ENCODE measurements at places on chromosomes 7 and 10.
A peak's percentile ranks its signal among the peaks of the same experiment; 100 is the strongest.

DNA sequence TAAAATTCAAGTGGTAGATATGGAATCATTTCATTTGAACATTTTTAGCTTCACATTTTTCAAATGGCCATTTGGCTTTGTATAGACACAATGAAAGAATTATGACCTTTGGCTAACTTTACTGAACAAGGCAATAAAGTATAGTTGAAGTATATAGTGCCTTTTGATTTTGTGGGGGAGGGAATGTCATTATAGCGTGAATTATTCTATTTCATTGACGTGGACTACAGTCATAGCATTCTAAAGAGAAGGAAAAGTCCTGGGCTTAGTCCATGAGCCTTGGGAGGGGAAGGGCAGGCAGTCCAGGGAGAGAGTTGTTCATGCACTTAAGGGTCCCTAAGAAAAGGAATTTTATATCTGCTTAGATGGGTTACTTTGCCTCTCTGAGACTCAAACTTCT is 181.4 kb upstream of the GPR26 start:
- DNase-seq, result no peak

GRCh38 chr7:43636093-43636492 is 53.2 kb downstream of the STK17A start:
- DNase-seq, result peak; percentile 89

DNA sequence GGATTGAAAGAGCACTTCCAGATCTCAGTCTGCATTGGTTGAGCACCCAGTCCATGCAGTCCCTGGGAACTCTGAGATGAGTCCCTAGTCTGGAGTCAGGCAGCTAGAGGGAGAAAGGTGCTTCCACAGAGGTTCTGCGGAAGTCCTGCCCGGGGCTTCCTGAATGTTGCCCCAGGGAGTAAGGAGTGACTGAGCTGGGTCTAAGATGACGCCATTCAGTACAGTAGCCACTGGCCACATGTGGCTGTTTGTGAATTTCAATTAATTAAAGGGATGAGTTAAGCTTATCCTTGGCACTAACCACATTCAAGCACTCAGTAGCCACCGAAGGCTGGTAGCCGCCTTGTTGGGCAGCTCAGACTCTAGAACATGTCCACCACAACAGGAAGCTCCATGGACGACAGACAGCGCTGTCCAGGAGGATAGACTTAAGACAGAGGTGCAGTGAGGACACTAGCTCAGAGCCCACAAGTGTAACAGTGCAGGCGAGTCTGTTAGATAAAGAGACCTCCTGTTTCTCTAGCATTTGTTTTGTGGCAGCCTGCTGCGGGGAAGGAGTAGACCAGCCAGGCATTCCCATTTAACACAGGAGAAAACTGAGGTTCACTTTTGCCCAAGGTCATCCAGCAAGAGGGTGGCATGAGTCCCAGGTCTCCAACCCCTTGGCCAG is 101.6 kb upstream of the PPIF start:
- DNase-seq, result no peak

GRCh38 chr7:157490465-157490912 is 153.7 kb downstream of the DNAJB6 start:
- DNase-seq, result peak; percentile 89

DNA sequence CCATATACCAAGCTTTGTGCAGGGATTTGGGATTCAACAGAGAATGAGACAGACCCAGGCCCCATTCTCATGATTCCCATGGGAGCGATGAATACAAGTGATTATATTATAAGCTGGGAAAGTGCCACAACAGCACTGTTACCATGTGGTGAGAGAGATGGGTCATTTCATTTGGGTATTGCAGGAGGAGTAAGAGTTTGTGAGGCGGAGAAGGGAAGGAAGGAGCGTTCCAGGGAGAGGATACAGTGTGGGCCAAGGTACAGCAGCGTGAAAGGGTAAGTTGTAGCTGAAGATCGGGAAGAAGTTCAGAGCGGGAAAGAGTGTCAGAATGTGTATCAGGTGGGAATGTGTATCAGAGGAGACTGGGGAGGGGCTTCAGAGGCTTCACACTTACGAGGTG is 38.5 kb downstream of the GOLGA7B start:
- no peak for DNase-seq

GRCh38 chr7:134016942-134017303 is 110.2 kb upstream of the LRGUK start:
- no peak for DNase-seq

- DNase-seq, result no peak
Measured at GRCh38 chr7:137342265-137342664, 1.3 kb downstream of the PTN start.

GRCh38 chr10:44922021-44922420 is 10.9 kb downstream of the TMEM72 start:
- no peak for DNase-seq

GRCh38 chr10:89391907-89392756 is at the start of gene IFIT1:
TSS of gene IFIT1 (plus strand) at chr10:89392623. CDS start at chr10:89392713, 90 bp downstream.
- peak; percentile 95 for DNase-seq

DNA sequence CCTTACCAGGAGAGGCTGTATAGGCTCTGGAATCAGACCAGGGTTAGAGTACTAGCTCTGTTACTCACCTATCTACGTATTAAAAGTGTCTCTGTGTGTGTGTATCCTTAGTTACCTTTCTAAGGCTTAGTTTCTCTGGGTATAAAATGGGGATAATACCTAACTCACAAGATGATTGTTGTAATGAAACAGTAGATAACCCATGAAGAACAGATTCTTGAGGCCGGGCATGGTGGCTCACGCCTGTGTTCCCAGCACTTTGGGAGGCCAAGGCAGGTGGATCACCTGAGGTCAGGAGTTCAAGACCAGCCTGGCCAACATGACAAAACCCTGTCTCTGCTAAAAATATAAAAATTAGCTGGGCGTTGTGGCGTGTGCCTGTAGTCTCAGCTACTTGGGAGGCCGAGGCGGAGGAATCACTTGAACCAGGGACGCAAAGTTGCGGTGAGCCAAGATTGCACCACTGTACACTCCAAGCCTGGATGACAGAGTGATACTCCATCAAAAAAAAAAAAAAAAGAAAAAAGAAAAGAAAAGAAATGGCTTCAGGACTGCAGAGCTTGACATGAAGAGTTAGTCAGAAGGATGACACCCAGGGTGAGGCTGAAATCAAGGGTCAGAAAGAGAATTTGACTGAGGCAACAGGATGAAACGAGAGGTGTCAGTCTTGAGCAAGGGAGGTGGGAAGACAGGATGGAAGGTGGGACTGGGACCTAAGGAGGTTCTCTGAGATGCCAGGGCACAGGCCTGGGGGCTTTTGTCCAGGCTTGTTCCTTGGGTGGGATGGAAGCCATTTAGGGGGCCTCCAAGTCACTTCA is 33.4 kb downstream of the PRKAR2B start:
- DNase-seq, result no peak

DNA sequence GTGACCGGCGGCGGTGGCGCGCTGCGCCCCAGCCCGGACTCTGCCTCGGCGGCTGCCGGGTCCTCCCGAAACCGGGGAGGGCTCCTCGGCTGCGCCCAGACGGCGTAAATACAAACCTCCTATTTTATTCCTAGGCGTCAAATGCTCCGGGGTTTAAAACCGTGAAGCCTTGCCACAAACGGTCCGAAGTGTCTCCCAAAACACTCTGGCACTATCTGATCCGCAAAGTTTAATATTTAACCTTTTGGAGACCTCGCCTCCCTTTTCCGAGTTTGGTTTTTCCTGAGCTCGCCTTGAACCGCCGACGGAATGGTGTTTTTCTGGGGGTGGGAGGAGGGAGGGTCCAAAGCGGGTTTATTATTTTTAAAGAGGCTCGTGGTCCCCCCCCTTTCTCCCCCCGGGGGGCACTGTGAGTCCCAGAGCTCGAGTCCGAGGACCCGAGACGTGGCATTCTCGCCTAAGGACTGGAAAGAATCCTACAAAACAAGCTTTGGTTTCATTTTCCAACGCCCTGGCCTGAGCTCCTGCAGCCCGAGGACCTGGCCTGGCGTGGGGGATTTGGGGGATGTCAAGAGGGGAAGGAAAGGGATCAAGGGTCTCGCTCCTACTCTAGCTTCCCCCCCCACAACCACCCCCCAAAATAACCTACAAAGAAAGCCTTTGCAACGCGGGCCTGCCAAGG is 1.8 kb downstream of the TNRC18 start:
- DNase-seq, result peak; percentile 63

DNA sequence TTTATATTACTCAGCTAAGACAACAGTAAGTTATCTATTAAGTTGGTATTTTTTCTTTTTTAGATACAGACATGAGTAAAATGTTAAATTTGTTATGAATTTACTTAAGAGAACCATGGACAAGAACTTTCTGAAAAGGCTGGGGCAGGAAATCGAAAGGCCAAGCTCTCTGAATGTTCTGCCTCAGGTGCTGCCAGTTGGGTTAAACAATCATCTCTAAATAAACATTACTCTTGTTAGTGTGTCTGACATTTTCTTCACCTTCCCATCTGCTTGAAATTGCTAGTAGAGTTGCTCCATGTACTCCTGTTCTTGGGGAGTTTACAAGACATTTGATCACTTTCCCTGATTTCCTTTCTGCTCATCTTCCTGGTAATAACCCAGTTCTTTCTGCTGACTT is 87.5 kb downstream of the ANKRD7 start:
- DNase-seq, result peak; percentile 1

GRCh38 chr10:14692344-14693076 is 82.2 kb downstream of the FAM107B start:
- no peak for DNase-seq

DNA sequence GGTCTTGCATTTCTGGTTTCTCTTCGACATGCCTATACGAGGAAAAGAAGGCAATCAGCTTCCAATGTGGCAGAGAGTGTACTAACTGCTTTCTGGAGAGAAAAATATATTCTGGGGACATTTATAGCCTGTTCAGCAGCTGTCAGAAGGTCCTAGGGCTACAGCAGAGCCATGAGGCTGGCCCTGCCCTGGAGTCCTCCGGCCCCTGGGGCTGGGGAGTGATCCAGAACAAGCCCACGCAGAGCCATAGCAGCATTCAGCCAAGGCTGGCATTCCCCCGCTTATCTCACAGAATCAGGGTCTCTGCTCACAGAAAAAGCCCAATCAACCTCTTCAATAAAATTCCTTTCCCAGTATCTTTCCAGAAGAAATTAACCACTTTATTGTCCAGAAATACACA is 48.9 kb downstream of the FZD1 start:
- DNase-seq, result no peak

GRCh38 chr10:60597513-60597912 is 180.8 kb upstream of the CDK1 start:
- no peak for DNase-seq

DNA sequence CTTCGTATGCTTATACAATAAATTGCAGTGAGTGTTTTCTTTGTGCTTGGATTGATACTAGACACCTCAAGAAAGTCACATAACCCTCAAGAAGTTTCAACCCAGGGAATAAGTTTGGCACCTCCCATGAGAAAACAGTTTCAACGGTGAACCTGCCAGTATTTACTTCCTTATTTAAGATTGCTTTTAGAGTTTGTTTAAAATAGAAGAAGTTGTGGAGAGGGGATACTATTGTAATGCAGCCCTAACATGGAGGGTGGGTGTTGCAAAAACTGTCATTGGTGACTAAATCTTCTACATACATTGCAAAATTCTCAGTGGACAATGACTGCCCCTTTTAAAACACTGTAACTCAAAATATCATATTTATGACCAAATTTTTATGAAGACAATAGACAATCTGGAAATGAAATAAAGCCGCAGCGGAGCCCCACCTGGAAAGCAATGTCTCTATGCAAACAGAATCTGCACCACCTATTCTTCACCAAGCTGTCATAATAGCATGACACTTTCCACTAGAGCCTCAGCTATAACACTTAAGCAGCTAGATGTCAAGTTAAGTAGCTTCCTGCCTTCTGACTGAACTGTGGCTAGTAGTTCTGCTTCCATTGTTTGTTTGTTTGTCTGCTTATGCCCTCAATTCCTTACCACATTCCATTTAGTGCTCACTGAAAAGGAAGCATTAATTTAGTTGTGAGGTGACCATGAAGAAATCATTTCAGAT is 98.2 kb downstream of the MDFIC start:
- DNase-seq, result no peak

GRCh38 chr10:44968500-44969400 is 9.1 kb downstream of the RASSF4 start:
- DNase-seq, result no peak

DNA sequence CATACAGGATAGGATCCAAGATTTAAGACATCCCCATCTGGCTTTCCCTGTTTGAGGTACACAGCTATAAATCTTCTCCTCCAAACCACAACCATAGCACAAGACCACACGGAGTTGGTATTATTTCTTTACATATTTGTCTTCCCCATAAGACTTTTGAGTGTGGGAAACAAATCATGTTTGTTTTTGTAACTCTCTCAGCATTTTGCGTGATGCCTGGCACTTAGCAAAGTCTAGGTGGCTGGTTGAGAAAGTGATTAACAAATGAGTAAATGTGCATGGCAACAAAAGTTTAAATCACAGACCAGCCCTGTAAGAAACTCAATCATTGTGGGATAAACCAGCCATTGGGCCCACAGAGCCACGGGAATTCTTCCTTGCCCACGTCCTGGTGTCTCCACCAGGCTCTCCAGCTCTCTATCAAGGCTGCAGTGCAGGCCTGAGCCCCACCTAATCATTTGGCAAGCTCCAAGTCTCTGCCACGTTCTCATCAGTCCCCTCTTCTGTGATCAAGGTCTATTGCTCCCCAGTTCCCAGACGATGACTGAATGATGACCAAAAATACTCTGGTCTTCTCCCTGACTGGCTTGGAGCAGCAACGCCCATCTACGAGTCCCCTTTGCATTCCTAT is 317.8 kb downstream of the TNS3 start:
- DNase-seq, result peak; percentile 62

- no peak for DNase-seq
Measured at GRCh38 chr7:73533742-73534141, 11.6 kb upstream of the BAZ1B start.

- peak; percentile 71 for DNase-seq
Measured at GRCh38 chr10:117007080-117007479, 2.1 kb upstream of the SHTN1 start.

GRCh38 chr7:64834989-64835388 is 40.8 kb downstream of the ZNF138 start:
- DNase-seq, result no peak

- no peak for DNase-seq
Measured at GRCh38 chr7:29920491-29920890, 69.1 kb downstream of the SCRN1 start.

GRCh38 chr7:120856621-120857352 is 1.2 kb downstream of the TSPAN12 start:
- DNase-seq, result no peak

GRCh38 chr10:71358277-71358676 is 38.4 kb upstream of the CDH23 start:
- no peak for DNase-seq

DNA sequence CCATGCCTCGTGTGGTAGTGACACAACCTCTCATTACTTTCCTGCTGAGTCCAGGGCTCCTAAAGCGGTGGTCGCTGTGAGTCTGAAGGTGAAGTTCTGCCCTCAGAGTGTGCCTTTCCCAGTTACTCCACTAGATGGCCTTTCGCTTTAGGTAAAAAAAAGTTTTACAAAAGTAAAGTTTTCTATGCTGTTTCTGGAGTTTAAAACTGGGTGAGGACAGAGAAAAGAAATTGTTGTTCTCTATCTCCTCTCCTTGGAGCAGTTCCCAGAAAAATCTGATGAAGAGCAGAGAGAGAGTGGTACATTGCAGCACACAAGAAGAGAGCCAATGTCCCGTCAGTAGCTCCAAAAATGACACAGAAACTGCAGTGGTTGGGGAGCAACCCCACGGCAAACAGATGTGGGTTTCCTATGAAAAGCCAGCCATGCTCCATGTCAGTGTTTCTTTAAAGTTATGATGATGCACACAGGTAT is 257.1 kb downstream of the GLI3 start:
- peak; percentile 76 for DNase-seq
